8988T (cell line): ENCODE measurements at places on chromosomes 13 and 19.

GRCh38 chr19:19444681-19445155 is 39.2 kb downstream of the GATAD2A start:
- no peak for DNase-seq

DNA sequence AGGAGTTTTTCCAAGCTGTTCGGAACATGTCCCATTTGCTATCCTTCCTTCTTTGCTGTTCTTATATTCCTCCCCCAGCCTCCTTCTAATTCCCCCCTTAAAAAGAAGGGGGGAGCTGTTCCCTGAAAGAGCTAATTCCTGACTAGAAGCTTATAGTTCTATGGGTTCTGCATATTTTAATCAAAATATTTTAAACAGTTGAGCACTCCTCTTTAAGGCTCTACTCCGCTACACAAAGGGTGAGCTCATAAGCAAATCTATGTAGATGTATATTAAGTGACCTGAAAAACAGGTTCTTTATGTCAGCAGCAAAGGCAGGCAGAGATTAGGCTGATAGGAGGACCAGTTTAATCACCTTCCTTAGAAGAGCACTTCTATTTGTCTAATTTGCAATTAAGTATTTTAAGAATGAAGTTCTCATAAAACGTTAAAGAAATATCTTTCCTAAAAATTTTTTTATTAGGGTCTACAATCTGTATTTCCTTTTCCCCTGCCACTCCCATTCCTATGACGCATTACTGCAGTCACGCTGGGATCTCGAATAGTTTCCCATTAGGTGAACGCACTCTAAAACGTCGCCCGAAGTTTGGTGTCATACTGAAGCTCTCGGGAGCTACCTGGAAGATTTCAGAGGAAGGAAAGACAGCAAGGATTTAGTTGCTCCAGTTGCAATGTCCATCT is 5.2 kb downstream of the EFNB2 start:
- no peak for DNase-seq

- no peak for DNase-seq
Measured at GRCh38 chr13:73390100-73390499, 331.3 kb downstream of the KLF5 start.

DNA sequence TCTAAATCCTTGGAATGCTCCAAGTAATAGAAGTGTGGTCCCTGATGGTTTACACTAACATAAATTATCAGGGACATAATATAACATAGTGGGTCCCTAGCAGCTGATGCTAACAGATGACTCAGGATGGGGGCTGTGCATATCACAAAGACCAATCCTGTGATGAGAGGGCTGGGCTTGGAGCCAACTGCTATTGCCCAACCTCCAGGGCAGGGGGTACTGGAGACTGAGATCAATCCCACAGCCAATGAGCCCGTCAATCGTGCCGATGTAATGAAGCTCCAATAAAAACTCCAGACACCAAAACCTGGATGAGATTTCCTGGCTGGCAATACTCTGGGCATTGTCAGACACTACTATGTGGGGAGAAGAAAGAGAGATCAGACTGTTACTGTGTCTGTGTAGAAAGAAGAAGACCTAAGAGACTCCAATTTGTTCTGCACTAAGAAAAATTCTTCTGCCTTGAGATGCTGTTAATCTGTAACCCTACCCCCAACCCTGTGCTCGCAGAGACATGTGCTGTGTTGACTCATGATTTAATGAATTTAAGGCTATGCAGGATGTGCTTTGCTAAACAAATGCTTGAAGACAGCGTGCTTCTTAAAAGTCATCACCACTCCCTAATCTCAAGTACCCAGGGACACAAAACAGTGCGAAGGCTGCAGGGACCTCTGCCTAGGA is 33.4 kb downstream of the ABCC4 start:
- no peak for DNase-seq

DNA sequence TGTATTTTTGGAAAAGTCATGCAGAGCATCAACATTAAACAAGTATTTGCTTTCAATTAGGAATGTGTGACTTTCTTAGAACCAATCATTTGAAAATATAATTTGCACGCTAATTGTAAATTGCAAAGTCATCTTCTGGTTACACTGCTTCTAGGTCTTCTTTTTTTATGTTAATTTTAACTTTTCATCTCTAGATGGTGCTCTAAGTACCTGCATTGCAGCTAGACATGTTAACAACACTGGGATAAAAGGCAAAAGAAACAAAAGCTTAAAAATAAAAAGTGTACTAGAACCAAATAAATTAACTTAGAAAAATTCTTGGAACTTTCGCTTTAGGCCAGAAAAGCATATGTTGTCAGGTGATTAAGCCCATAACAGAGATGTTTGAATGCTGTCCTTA is 2758.2 kb downstream of the PCDH9 start:
- DNase-seq: no peak
